ENCODE measurements at places on chromosomes 3 and 15.

DNA sequence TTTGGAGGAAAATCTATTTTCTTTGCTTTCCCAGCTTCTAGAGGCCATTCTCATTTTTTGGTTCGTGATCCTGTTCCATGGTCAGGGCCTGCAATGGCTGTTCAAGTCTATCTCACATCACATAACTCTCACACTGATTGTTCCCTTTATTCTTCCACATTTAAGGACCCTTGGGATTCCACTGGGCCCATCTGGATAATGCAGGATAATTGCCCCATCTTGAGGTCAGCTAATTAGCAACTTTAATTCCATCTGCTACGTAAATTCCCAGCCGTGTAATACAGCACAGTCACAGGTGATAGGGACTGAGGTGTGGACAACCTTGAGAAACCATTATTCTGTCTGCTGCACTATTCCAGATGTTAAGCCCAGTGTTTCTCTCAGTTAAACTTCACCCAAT lies 311.6 kb upstream of the CNTN4 start:
- no peak for DNase-seq

DNA sequence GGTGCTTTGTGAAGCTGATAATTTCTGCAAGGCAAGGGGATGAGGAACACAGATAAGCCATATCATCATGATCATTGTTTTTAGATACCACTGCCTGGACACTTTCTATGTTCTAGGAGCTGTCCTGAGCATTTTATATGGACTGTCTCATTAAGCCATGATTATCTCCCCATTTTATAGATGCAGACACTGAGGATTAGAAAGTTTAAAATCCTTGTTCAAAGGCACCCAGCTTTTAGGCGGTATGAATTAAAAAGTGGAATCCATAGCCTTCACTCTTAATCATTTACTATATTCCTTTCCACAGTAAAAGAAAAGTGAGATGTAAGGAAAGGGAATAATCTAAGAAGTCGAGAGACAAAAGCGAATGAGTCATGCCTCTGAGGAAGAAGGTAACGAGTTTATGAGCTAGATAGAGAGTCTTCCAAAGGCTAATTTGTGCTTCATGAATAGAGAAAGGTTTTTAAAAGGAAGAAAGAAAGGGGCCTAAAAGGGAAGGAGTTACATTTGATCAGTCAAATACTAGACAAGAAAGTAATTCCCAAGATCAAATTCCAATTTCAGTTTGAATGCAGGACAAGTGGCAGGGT lies 856.0 kb downstream of the FHIT start:
- no peak for DNase-seq

- DNase-seq = no peak
These were observed 16.7 kb upstream of the GPR160 start for GRCh38 chr3:170021083-170021482.

DNA sequence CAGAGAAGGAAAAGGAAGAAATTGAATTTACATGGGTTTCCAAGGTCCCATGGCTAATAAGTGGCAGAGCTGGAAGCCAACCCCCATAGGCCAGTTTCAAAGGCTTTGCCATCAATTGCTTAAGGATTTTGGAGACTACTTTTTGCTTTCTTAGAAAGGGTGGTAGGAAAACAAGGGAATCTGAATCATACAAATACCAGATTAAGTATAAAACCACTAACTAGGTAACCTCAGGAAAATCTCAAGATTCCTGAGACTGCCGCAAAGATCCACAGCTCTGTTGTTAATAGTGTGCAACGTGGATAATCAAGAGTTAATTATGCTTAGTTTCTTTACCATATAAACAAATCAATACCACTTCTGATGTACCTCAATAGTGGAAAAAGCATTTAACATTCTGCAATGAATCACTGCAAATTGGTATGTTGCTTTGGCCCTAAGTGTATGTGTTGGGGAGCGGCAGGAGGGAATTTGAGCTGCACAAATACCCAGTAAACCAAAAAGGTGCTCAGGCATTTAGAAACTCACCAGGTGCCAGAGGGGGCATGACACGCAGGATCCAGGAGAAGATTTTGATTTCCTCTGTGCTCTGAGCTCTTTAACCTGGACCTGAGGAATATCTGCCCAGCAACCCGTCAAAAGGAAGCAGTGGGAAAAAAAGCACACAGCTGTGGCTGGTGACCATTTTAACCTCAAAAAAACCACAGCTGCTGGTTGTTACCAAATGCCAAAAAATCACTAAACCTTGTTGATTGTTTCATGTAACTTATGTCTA lies 22.0 kb downstream of the AADAC start:
- no peak for DNase-seq

- no peak for DNase-seq
These were observed 49.7 kb upstream of the POMGNT2 start for GRCh38 chr3:43155464-43156121.

DNA sequence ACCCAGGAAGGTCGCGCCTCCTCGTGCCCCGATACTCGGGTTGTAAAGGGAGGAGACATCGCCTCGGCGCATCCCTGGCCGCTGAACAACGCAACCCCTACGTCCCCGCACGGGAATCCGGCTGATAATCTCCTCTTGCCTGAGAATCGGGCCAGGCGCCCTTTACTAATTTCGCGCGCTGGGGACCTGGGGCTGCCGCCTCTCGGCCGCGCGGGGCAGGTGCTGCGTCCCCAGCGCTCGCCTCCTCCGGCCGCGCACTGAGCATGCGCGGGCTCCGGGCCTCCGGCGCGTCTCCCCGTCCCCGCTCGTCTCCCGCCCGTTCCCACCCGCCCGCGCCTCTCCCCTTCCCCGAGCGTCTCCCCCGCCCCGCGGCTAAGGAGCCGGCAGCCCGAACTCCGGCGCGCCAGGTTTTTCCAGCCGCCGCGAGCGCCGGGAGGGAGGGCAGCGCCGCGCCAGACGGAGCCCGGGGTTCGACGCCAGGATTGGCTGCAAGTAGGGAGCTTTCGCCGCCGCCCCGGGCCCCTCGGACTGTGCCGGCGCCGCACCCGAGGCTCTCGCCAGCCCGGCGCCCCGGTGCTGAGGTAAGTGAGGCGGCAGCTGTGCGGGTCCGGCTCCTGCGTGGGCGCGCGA lies at the start of gene CNTN4:
Gene CNTN4, plus strand, starts transcription at position 469 of the 630 bp plus-strand sequence.
- no peak for DNase-seq

- DNase-seq = no peak
These were observed 144.7 kb upstream of the PEX5L start for GRCh38 chr3:180181387-180181786.

DNA sequence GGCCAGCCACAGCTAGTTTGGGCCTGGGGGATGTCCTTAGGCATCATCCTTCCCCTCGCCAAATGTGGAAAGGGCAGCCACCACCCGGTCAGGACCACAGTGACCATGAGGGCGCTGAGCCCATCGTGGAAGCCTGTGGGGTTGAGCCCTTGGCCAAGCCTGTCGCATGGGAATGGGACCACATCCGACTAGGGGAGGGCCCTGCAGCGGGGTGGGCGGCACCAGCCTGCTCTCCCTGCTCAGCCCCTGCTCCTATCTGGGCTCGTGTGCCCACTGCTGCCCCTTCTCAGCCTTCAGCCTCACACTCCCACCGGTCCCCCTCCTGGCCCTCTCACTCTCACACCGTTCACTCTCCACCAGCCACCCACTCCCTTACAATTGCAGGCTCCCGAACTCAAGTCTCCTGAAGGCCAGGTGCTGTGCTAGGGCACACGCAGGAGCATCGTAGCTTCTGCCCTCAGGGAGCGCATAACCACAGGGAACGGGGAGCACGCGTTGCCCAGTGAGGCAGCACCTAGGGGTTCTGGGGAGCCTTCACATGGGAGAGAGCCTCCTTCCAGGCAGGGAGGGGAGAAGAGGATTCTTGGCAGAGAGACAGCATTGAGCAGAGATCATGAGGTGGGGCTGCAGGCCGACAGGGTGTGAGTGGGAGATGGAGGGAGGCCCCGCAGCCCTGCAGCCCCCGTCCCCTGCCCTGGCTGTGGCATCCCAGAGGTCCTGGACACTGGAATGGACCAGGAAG lies 26.1 kb downstream of the LOXL1 start:
- no peak for DNase-seq
